ENCODE measurements at places on chromosomes 4 and X. TPM values are rescaled to one million over a fixed set of nuclear protein-coding genes. Genes with fewer than 3 reads are reported as not detected.

Gene TLL1
- 1.4 TPM for total RNA-seq

Gene TMEM156
- 7.0 TPM for total RNA-seq

Gene SPANXA2
- not detected for total RNA-seq

Gene PPARGC1A
- total RNA-seq, result 0.12 TPM

Gene NDP
- not detected for total RNA-seq

Gene P2RY10
- not detected for total RNA-seq

Gene DOK7
- 1.1 TPM for total RNA-seq

Gene AFP
- not detected for total RNA-seq

Gene GNRHR
- not detected for total RNA-seq

Gene SLC6A14
- 0.44 TPM for total RNA-seq

Gene VGLL1
- total RNA-seq, result not detected

Gene LINC00632
- total RNA-seq, result 16.9 TPM

Gene SMIM10
- not detected for total RNA-seq

Gene RAP2C
- 36.3 TPM for total RNA-seq

Gene AMER1
- total RNA-seq, result 3.5 TPM

Gene HSFX1
- not detected for total RNA-seq

Gene CXCL1
- total RNA-seq, result 35.0 TPM

Gene CXorf49
- total RNA-seq, result not detected

Gene SMR3B
- not detected for total RNA-seq

Gene SLC7A11
- total RNA-seq, result 153 TPM
